ENCODE measurements at places on chromosomes 1 and 21.

DNA sequence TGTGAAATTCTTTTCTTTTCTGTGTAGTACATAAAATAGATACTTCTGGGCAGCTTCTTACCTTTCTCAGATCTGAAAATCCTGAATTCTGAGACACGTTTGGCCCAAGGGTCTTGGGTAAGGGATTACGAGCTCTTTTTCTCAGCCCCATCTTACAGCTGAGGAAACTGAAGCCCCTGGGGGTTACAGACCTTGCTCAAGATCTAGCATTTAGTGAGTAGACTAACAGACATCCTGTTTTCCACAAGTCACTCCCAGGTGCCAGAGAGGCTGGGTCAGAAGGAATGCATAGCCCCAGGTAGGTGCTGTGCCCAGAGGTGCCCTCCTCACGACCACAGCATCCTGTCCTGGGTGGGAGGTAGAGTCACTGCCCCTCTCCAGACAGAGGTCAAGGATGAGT lies 13.2 kb upstream of the CREG1 start:
- DNase-seq, result no peak

DNA sequence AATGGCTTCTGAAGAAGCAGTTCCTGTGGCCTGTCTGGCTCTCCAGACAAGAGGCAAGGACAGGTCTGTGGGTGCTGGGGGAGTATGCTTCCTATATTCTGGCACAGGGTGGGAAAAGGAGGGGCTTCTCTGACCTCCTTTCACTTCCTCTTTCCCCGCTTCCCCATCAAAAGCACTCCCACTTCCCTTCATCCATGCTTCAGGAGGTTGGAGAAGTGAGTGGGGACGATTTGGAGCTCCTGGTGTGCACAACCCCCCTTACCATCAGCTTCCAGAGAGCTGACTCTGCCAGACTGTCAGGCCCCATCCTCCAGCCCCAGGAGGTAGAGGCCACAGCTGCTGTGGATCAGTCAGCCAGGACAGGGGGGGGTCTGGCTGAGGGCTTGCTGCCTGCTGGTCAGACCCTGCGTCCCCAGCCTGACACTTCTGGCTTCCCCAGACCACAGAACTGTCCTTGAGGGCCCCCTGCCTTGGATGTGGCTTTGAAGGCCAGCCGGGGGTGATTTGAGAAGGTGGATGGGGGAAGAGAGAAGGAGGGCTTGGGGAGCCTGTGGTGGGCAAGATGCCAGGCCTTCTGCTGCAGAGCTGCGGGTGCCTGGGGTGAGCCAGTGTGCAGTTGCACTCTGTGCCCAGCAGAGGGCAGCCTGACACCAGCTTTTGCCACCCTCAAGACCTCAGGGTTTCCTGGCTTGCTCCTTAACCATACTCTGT lies 21.5 kb upstream of the TMEM222 start:
- peak; percentile 51 for DNase-seq

DNA sequence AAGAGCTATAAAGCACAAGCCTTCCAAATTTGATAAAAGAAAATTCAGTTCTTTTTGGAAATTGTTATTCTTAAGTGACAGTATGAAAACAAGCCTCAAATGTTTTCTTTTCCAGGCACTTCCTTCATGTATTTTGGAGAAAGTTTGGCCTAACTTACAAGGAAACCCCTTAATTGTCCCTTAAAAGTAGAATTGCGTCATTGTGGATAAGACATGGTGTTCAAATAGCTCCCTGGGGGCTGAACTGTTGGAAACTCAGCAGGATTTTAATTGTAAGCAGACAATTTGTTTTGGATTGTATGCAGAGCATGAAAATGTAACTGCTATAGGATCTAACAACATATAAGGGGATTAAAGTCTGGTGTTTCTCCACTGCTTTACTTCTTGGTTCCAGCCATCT lies 35.4 kb upstream of the FGGY start:
- DNase-seq, result no peak

- DNase-seq, result no peak
Measured at GRCh38 chr21:42624095-42624790, 29.2 kb upstream of the PDE9A start.

Data from activated CD4-positive, CD25-positive, alpha-beta regulatory T cell treated with anti-CD3 and anti-CD28 coated beads, Interleukin-2, amount 50 U/mL, for 16 hours (primary cell).